ENCODE measurements at places on chromosomes 7 and 10.

GRCh38 chr10:86370006-86370585 lies 3.5 kb upstream of the GRID1 start:
- peaks cover 56% of the 10 kb centered on the region for H3K27me3 ChIP-seq
- H3K36me3 ChIP-seq, result no peaks in the 10 kb centered on the region
- H3K4me1 ChIP-seq, result peaks cover 10% of the 10 kb centered on the region

- H3K4me3 ChIP-seq, result no peak overlapping the region
- H3K36me3 ChIP-seq, result no peaks in the 10 kb centered on the region
- peaks cover 31% of the 10 kb centered on the region for H3K27me3 ChIP-seq
- H3K27ac ChIP-seq, result no peak overlapping the region
- no peak for DNase-seq
- H3K4me1 ChIP-seq, result no peaks in the 10 kb centered on the region
Measured at GRCh38 chr10:111130471-111130870, 53.6 kb downstream of the ADRA2A start.

GRCh38 chr7:116629051-116629463 lies 42.9 kb upstream of the MET start:
- no peak for DNase-seq
- no peak overlapping the region for H3K27ac ChIP-seq
- no peaks in the 10 kb centered on the region for H3K4me1 ChIP-seq
- H3K4me3 ChIP-seq, result no peak overlapping the region

DNA sequence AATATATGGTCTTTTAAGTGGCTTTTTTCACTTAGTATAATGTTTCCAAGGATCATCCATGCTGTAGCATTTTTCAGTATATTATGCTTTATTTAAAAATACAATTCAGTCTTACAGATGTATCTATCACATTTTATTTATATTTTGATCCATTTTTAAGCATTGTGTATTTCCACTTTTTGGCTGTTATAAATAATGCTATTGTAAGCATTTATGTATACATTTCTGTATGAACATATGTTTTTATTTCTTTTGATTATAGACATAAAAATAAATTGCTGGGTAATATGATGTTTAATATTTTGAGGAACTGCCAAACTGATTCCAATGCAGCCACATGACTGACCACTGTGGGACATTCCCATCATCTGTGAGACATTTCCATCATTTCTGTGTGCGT lies 1662.0 kb downstream of the REEP3 start:
- no peak overlapping the region for H3K27ac ChIP-seq
- H3K36me3 ChIP-seq, result no peaks in the 10 kb centered on the region
- H3K4me3 ChIP-seq, result no peak overlapping the region
- no peak for DNase-seq
- no peaks in the 10 kb centered on the region for H3K27me3 ChIP-seq
- no peaks in the 10 kb centered on the region for H3K4me1 ChIP-seq

DNA sequence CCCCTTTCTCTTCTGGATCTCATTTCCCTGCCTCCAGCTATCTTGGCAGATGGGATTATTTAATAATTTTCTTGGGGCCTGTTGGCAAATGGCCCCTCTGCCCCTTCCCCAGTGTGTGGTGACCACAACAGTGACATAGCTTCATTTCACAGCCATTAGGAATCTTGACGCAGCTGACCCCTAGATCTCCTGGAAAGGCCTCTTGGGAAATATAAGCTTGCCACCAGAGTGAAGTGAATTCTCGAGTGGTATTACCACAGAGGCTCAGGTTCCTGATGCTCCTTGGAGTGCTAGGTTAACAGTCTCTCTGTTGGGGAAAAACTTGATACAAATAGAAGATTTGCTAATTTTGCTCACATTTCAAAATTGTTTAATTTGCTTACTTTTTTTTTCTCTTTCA lies 57.8 kb downstream of the AUTS2 start:
- peaks cover 20% of the 10 kb centered on the region for H3K4me1 ChIP-seq
- no peaks in the 10 kb centered on the region for H3K36me3 ChIP-seq
- H3K27me3 ChIP-seq, result peaks cover 3% of the 10 kb centered on the region
- H3K4me3 ChIP-seq, result no peak overlapping the region

DNA sequence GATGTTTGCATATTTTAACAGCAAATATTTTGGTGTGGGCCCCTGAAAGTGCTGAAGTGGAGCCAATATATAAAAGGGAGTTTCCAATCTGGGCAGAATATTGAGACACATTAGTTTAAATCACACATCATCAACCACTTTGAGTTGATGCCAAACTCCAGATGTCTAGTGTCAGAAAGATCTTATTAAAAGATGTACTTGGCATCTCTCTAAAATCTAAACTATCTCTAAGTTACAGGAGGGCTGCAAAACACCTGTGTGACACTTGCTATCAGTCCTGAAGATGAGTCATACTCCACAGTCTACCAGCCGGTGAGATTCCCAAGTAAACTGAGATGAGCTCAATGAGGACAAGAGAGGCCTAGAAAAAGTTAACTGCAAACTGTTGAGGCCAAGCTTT lies 11.4 kb downstream of the JAZF1 start:
- H3K27me3 ChIP-seq, result no peaks in the 10 kb centered on the region
- H3K27ac ChIP-seq, result no peak overlapping the region
- DNase-seq, result no peak

DNA sequence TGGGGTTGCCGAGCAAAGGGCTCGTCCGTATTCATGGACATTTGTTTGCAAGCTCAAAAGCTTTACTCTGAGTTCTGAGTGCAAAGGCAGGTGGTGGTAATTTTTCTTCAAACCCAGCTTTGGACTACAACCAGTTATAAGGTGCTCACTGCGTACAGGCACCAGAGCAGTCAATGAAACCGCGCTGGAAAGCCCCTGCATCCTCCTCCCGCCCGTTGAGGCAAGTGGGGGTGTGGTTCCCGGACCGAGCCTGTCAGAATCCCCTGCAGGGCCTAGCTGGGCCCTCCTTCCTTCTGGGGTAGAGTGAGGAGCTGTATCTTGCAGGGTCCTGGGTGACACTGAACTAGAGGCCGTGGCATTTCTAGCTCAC lies 22.3 kb downstream of the AMZ1 start:
- peak overlapping the region; percentile 65 for H3K4me3 ChIP-seq
- H3K36me3 ChIP-seq, result no peaks in the 10 kb centered on the region
- H3K27ac ChIP-seq, result peak overlapping the region; percentile 61
- H3K27me3 ChIP-seq, result peaks cover 8% of the 10 kb centered on the region

DNA sequence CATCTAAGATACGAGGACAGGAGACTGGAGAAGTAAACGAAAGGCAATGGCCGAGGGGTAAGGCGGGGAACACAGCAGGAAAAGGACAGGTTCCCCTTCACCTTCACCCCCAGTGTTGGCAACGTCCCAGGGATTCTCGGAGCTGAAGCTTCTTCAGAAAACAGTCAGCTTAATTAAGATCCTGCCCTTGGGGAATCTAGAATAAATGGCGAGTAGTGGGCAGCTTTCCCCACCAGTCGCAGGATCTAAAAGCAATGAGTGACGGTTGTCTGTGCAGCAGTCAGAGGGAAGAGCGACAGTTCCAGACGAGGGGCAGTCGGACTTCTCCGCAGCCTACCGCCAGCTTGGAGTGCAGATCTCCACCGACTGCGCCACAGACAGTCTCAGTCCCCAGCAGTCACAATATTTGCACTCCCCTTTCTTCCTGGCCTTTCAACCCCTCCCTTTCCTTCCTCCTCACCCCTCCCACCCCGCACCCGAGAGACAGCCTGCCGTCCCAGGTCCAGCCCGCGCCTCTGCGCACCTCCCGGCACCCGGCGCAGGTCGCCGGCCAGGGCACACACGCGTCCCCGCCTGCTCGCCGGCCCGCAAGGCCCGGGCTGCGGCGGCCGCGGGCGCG lies 10.9 kb upstream of the SP8 start:
- peaks cover 21% of the 10 kb centered on the region for H3K4me1 ChIP-seq
- H3K36me3 ChIP-seq, result peaks cover 7% of the 10 kb centered on the region
- peak overlapping the region; percentile 93 for H3K4me3 ChIP-seq
- no peak overlapping the region for H3K27ac ChIP-seq

DNA sequence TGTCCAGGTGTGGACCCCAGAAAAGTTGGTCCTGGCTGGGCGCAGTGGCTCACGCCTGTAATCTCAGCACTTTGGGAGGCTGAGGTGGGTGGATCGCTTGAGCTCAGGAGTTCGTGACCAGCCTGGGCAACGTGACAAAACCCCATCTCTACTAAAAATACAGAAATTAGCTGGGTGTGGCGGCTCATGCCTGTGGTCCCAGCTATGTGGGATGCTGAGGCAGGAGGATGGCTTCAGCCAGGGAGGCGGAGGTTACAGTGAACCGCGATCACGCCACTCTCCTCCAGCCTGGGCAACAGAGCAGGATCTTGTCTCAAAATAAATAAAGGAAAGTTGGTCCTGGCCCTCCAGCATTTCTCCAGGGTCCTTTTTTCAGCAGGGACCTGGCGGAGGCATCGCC lies 1.4 kb downstream of the NUDT1 start:
- no peaks in the 10 kb centered on the region for H3K27me3 ChIP-seq
- H3K4me1 ChIP-seq, result peaks cover 10% of the 10 kb centered on the region
- peak overlapping the region; percentile 45 for H3K4me3 ChIP-seq
- DNase-seq, result no peak
- H3K27ac ChIP-seq, result no peak overlapping the region
- H3K36me3 ChIP-seq, result no peaks in the 10 kb centered on the region

Data from naive thymus-derived CD8-positive, alpha-beta T cell (primary cell).